ENCODE measurements at places on chromosomes 16 and 17.

DNA sequence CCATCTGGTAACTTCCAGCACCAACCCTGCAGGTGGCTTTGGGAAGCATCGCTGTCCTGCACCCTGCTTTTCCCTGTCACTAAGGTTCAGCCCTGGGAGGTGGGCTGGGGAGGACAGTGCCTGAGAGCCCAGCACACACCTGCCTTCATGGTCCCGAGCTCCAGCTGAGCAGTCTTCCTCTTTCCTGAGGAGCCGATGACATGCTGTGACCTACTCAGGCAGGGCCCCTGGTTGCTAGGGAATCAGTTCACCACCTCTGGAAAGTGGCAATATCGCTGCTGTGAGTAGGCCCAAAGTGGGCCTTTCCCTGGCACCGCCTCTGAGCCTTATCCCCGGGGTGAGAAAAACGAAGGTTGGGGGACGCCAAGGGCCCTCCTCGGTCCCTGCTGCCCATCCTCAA, 17.9 kb downstream of the ST3GAL2 start:
- no peak for DNase-seq

DNA sequence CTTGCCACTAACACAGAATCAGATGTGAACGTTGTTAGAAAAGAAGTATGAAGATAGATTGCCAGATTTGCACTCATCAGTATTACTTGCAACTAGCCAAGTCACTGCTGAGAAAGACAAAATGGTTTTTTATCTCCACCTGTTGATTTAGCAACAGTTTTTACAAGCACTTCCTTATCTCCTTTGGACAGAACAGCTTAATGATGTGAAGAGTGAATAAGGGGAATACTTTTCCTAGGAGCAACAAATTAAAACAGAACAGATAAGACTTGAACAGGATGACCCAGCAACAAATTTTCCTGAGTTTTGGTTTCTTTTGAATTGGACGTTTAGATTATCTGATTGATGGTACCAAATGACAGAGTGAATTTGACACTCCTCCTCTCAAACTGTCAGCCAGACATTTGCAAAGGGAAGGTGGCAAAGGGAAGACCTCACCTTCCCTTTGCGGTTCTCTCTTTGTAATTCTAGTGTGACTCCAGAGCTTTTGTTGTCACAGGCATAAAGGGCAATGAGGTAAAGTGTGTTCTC, 130.6 kb downstream of the NLK start:
- DNase-seq, result no peak

DNA sequence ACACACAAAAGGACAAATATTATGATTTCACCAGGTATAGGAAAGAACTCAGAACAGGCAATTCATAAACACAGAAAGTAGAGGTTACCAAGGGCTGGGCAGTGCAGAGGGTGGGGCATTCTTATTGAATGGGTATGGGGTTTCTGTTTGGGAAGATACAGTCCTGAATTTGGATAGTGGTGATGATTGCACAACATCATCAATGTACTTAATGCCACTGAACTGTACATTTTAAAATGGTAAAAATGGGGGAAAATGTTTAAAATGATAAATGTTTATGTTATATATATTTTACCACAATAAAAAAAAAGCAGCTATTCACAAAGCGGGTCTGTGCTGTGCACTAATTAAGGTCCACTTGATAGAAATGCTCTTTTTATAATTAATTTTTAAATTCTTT, 72.6 kb upstream of the FA2H start:
- no peak for DNase-seq

DNA sequence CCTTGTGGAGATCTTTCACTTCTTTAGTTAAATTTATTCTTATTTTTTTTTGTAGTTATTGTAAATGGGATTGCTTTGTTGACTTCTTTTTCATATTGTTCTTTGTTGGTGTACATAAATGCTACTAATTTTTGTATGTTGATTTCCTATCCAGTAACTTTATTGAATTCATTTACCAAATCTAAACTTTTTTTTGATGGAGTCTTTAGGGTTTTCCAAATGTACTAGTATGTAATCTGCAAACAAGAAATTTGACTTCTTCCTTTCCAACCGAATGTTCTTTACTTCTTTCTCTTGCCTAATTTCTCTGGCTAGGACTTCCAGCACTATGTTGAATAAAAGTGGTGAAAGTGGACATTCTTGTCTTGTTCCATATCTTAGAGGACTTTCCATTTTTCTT, 41.8 kb upstream of the NACA2 start:
- no peak for DNase-seq

DNA sequence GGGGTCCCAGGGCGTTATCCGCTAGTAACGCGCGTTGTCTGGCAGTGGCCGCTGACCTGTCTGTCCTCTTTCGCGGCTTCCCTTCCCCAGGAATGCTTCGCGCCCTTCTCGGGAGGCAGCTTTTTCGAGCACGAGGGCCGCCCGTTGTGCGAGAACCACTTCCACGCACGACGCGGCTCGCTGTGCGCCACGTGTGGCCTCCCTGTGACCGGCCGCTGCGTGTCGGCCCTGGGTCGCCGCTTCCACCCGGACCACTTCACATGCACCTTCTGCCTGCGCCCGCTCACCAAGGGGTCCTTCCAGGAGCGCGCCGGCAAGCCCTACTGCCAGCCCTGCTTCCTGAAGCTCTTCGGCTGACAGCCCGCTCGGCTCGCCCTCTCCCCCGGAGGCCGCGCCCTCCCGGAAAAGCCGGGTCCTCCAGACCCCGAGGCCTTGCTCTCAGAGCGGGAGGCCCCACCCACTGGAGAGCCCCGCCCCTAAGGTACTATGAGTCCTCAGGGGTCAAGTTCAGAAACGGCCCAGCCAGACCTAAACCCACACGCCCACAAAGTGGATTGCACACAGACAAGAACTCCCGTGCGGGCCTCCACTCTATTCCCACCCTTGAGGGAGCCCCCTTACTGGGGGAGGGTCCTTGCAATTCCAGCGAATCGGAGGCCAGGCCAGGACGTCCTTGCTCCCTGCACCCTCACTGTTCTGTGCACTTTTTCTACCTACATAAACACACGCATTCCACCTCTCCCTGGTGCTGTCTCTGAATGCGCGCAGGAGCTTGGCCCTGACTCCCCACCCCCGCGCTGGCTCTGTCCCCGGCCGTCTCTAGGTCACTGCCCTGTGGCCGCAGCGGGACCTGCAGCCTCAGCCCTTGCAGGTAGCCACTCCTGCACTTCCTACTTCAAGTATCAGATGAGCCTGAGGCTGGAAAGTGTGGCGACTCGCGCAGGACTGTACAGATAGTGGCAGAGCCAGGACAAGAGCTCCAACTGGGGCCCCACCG, 5.4 kb upstream of the SLC5A2 start:
- no peak for DNase-seq

DNA sequence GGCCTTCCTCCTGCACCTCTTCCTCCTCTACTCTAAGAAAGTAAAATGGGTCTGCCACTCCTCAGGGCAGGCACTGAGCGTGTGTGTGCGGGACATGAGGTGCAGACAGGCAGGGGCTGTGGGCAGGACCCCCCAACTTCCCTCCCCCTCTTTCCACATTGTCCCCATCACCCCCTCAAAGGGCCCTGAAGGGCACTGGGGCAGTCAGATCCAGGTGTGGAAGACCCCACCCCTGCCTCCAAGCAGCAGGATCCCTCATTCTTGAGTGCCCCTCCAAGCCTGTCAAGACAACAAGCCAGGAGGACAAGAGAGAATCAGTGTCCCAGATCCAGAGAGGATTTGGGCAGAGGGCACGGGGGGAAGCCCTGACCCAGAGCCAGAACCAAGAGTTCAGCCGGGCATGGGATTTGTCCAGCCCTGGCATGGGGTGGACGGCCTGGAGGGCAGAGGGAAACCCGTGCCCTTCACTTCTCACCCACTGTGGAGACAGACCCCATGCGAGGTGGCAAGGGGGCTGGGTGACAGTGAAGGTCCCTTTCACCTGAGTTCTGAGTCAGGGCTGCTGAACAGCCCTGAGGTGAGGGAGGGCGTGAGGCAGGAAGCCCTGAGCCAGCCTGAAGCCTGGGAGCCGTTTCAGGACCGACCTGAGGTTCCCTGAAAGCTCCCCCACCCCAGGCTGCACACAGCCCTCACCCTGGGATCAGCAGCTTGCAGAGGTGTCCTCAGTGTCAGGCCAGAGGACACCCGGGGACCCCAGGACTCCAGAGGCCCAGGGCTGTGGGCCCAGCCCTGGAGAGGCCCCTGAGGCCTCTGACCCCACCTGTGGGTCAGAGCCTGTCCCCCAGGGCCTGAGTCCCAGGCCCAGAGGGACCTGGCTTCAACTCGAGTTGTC, 45.8 kb downstream of the USP22 start:
- DNase-seq, result no peak

GRCh38 chr17:2040219-2040827, 1.5 kb upstream of the OVCA2 start:
- DNase-seq, result no peak

DNA sequence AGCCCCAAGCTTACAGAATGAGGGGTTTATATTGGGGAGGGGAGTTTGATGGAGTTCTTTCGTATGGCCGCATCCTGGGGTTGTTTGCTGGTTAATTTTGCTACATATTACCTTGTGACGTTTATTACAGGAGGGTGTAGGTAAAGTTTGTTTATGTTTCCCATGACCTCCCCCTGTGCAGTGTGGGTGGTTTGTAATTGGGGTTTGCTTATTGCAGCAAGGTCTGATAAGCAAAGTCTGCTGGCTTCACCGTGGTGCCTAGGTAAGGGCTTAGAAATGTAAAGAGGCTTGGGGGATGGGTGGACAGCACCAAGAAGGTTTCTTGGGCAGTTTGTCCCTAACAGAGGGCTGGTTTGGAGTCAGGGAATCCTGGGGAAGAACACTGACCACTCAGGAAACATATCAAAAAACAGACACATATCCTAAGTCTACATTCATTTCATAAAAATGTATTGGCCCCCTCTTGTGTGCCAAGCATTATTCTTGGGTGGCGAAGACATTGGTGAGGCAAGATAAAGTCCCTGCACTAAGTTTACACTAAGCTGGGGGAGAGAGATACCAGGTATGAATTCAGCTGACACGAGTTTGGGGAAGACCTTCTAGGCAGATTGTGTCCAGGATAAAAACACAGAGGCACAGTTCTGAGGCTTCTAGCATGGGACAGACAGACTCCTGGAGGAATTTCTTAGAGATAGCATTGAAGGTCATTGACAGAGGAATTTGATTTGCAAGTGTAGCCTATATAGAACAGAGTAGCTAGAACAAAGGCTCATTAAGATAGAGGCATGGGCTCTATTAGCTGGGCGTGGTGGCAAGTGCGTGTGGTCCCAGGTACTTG, 9.5 kb downstream of the ZNF764 start:
- no peak for DNase-seq

DNA sequence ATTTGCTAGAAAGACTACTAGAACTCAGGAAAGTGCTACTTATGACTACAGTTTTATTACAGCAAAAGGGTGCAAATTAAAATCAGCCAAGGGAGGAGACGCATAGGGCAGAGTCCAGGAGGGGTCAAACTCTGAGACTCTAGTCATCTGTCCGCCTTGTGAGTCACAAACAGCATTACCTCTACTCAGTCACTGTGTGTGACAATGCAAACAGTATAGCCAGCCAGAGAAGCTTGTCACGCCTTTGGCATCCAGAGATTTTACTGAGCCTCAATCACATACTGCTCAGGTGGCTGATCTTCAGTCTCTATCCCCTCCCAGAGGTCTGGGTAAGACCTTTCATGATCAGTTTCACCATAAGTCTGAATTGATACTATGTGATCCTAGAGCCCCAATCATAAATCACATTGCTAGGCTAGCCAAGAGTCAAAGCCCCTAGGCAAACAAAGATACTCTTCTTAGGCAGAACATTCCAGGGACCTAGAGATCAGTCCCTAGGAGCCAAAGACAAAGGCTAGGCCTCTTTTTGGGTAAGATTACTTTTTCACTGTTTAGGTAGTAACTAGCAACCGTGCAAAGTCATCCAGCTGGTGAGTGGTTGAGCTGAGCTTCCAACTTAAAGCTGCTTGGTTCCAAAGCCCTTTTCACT, 48.8 kb upstream of the CLEC19A start:
- no peak for DNase-seq

All from ureter (tissue), 1 donor.